ENCODE measurements at places on chromosomes 7 and 10.

- no peak for DNase-seq
Observed at GRCh38 chr10:132117636-132118190, 52.0 kb downstream of the JAKMIP3 start.

- DNase-seq, result no peak
Observed at GRCh38 chr10:112195224-112195623, 11.7 kb upstream of the GPAM start.

DNA sequence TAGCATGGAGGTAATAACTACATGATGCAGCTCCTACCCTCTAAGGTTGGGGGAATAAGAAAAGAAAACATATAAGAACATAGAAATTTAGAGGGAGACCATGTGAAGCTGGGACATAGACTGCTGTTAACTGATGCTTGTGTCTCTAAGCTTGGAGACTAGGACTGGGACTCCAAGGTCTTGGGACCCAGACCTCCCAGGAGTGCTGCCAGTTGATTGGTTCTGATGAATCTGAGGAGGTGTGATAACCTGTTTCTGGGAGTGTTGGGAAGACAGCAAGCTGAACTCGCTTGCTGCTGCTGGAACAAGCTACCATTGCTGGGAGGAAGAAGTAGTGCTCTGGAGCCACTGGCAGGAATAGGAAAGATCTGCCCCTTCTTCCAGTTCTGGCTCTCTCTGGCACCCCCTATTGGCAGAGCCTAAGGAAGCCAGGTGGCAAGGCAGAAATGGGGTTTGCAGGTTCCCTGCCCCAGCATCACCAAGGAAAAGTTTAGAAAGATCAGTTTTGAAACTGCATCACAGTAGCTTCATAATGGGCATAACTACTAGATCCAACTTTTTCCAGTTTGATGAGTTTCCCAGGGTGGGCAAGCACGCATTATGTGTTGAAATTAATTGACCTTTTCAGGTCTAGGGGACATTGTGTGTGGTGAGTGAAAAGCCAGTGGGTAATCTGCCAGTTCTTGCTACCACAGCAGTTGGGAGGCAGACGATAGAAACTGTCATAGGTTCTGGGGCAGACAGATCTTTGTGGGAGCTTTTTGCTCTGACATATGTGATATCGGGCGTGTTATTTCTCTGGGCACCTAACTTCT lies 140.7 kb downstream of the SND1 start:
- DNase-seq, result no peak

GRCh38 chr10:71494980-71495381 lies 98.3 kb downstream of the CDH23 start:
- no peak for DNase-seq

- no peak for DNase-seq
Observed at GRCh38 chr7:30996883-30997282, 33.1 kb downstream of the GHRHR start.

All from NCI-H226 (cell line).